Endothelial cell (in vitro differentiated cells): ENCODE measurements at places on chromosomes 4 and X. TPM values are rescaled to one million over a fixed set of nuclear protein-coding genes. Genes with fewer than 3 reads are reported as not detected.

DNA sequence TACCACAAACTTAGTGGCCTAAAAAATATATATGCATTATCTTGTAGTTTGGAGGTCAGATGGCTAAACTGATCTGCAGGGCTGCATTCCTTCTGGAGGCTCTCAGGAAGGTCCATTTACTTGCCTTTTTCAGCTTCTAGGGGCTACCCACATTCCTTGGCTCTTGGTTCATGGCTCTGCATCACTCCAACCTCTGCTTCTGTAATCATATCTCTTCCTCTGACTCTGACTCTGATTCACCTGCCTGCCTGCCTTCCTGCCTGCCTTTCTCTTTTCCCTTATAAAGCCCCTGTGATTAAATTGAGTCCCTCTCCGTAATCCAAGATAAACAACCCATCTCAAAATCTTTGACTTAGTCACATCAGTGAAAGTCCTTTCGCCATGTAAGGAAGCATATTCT, 25.0 kb upstream of the FRMPD4 start:
- no peaks in the 10 kb centered on the region for H3K4me1 ChIP-seq
- H3K4me3 ChIP-seq, result no peak overlapping the region
- H3K27ac ChIP-seq, result no peak overlapping the region

GRCh38 chr4:145781351-145781750, 101.4 kb downstream of the C4orf51 start:
- no peak for DNase-seq
- H3K4me3 ChIP-seq, result no peak overlapping the region
- no peak overlapping the region for H3K27ac ChIP-seq
- H3K27me3 ChIP-seq, result peaks cover 2% of the 10 kb centered on the region
- peaks cover 18% of the 10 kb centered on the region for H3K4me1 ChIP-seq
- H3K36me3 ChIP-seq, result peaks cover 20% of the 10 kb centered on the region

- no peak overlapping the region for H3K4me3 ChIP-seq
- no peak for DNase-seq
- H3K27me3 ChIP-seq, result no peaks in the 10 kb centered on the region
- H3K27ac ChIP-seq, result no peak overlapping the region
- peaks cover 11% of the 10 kb centered on the region for H3K36me3 ChIP-seq
- H3K4me1 ChIP-seq, result peaks cover 4% of the 10 kb centered on the region
These were observed 115.4 kb upstream of the NUDT6 start for GRCh38 chr4:123037804-123038203.

DNA sequence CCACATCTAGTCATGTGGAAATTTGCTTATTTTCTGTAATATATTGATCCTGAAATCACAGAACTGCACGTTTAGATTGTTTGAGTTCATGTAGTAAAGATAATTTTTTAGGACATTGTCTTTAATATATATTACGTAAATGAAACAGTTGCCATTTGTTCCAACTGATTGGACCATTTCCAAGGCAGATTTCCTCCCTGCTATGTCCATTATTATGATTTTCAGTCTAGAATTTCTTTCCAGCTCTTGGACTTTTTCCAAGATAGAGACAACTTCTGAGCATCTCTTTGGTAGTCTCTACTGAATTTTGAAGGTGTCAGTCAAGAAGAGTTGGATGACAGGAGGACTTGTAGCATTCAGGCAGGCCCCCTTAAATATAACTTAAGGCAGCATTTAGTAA, 94.6 kb downstream of the STIM2 start:
- no peak overlapping the region for H3K27ac ChIP-seq
- H3K27me3 ChIP-seq, result no peaks in the 10 kb centered on the region
- peaks cover 16% of the 10 kb centered on the region for H3K4me1 ChIP-seq
- peaks cover 8% of the 10 kb centered on the region for H3K36me3 ChIP-seq

DNA sequence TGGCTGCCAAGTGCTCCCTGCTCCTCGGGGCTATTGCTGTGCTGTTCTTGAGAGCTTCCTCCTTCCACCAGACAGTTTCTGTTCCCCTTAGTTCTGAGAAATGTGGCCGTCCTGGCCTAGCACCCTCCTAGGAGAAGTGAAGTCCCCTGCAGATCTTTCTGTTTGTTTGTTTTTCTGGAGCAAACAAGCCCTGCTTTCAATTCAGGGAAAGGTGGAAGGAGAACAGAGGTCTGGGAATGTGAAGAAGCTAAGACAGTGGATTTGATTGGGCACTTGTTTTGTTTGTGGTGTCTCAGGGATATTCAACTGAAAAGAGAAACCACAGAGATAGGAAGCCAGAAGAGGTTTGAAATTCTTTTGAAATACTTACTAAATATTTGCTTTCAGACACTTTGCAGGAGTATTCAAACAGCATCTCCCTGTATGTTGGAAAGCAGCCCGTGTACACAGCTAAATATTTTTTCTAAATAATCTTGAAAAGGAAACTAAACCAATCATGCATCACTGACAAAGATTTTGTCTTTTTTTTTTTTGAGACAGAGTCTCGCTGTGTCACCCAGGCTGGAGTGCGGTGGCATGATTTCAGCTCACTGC, 36.5 kb upstream of the PPM1K start:
- H3K27ac ChIP-seq, result no peak overlapping the region
- H3K4me1 ChIP-seq, result peaks cover 4% of the 10 kb centered on the region
- no peak overlapping the region for H3K4me3 ChIP-seq
- no peak for DNase-seq
- no peaks in the 10 kb centered on the region for H3K27me3 ChIP-seq

DNA sequence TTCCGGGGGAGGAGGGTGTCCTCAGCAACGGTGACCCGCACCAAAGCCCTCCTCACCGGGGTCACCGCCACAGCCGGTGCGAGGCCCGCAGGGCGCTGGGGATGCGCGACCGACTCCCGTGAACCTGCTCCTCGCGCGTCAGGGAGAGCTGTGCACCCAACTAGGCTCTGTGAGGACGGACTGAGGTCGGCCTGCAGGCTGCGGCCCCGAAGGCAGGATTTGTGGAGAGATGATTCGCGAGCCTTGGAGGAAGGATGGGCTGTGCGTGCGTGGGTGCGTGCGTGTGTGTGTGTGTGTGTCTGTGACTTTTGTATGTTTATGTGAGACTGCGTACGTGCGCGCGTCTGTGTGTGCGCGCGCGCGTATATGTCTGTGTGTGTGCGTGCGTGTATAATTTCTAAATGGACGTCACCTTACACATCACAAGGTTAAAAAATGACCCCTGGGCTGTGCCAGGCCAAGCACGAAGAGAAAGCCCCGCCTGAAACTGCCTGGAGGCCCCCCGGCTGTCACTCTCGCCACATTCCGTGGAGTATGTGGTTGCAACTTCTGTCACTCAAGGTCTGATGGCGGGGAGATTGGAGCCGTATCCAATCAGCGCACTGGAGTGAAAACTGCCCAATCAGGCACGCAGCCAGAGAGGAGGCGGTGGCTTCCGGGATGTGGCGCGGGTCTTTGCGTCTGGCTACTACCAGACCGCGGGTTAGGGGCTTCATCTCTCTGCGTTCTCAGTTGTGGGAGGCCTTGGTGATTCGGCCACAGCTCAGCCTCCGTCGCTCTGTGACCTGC, at the start of gene ZNF141:
TSS of gene ZNF141 (plus strand) at position 672 of the 789 bp plus-strand sequence. CDS start 170 bp downstream, outside the sequence.
- H3K4me1 ChIP-seq, result peaks cover 18% of the 10 kb centered on the region
- H3K36me3 ChIP-seq, result peaks cover 15% of the 10 kb centered on the region
- peaks cover 19% of the 10 kb centered on the region for H3K27me3 ChIP-seq

GRCh38 chrX:19673375-19674040, 158.2 kb upstream of the MAP3K15 start:
- no peaks in the 10 kb centered on the region for H3K36me3 ChIP-seq
- H3K27me3 ChIP-seq, result no peaks in the 10 kb centered on the region
- H3K4me1 ChIP-seq, result peaks cover 33% of the 10 kb centered on the region
- H3K27ac ChIP-seq, result peak overlapping the region; percentile 64
- DNase-seq, result no peak

- H3K4me1 ChIP-seq, result no peaks in the 10 kb centered on the region
- no peak overlapping the region for H3K27ac ChIP-seq
- peaks cover 2% of the 10 kb centered on the region for H3K27me3 ChIP-seq
These were observed 37.5 kb downstream of the PGRMC1 start for GRCh38 chrX:119273420-119274192.

DNA sequence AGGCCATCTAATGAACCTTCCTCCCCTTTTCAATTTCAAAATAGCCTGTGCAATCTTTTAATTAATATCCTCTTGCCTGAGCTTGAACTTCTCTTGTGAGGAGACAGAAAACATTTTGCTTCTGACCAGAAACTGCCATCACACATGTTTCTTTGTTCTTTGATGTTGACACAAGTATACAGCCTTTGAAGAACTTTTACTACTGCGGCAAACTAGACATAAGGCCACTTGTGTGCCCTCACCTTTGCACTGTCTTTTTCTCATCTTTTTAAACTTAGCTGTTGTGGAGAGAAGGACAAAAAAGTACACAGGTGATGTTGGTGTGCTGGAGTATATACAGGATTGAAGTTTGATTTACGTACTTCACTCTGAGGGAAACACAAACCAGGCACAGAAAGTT, 116.3 kb upstream of the C1GALT1C1 start:
- H3K36me3 ChIP-seq, result no peaks in the 10 kb centered on the region
- peaks cover 5% of the 10 kb centered on the region for H3K4me1 ChIP-seq
- no peak overlapping the region for H3K4me3 ChIP-seq
- H3K27ac ChIP-seq, result no peak overlapping the region
- DNase-seq, result no peak

- H3K36me3 ChIP-seq, result no peaks in the 10 kb centered on the region
- H3K4me1 ChIP-seq, result peaks cover 2% of the 10 kb centered on the region
- no peaks in the 10 kb centered on the region for H3K27me3 ChIP-seq
- peak; percentile 87 for DNase-seq
These were observed at the start of gene FSTL5 for GRCh38 chr4:162163892-162164759. Gene FSTL5, minus strand, starts transcription at chr4:162164000. Its CDS starts 52,604 bp downstream, at chr4:162111396.

DNA sequence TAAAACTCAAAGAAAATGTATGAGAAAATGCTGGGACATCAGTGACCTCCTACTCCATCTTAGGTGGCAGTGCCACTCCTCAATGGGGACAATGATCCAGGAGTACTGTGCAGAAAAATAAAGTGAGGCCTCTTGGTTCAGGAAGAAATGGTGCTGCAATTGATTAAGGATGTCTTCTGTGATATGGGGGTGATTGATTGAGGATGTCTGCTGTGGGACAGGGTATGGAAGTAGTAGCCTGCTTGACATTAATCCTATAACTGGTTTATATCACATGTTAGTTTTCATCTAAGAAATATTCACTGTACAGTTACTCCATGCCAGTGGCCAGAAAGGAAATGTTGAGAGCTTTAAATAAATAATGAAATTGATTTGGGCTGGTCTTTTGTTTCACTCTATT, 20.5 kb downstream of the OTOP1 start:
- H3K36me3 ChIP-seq, result no peaks in the 10 kb centered on the region
- no peak overlapping the region for H3K4me3 ChIP-seq
- DNase-seq, result no peak
- H3K27me3 ChIP-seq, result no peaks in the 10 kb centered on the region
- no peaks in the 10 kb centered on the region for H3K4me1 ChIP-seq
- H3K27ac ChIP-seq, result no peak overlapping the region

DNA sequence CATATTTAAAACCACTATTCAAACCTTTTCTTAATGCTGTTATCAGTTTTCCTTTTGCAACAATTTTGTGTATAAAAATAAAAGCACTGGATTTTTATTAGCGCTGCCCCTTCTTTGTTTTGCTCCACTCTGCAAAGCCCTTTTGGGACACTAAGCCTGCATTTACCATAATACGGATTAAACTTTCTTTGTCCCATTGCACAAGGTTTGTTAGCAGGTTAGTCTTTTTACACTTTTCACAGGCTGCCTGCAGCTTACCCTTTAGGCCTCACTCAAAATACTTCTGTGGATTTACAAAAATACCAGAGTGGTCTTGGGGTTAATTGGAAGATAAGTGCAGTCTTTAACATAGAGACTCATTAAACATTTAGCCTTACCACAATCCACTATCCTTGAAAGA, 35.7 kb upstream of the MAB21L2 start:
- H3K27me3 ChIP-seq, result no peaks in the 10 kb centered on the region
- H3K36me3 ChIP-seq, result no peaks in the 10 kb centered on the region
- no peak overlapping the region for H3K4me3 ChIP-seq

GRCh38 chrX:154599531-154599930, 14.6 kb downstream of the CTAG1A start:
- peaks cover 2% of the 10 kb centered on the region for H3K27me3 ChIP-seq
- H3K4me3 ChIP-seq, result no peak overlapping the region
- no peak overlapping the region for H3K27ac ChIP-seq

RUFY3 gene
- 72.6 TPM for total RNA-seq

- H3K4me3 ChIP-seq, result no peak overlapping the region
- peaks cover 65% of the 10 kb centered on the region for H3K4me1 ChIP-seq
- no peak for DNase-seq
- no peaks in the 10 kb centered on the region for H3K36me3 ChIP-seq
These were observed 580.6 kb downstream of the INPP4B start for GRCh38 chr4:142265536-142265935.

DNA sequence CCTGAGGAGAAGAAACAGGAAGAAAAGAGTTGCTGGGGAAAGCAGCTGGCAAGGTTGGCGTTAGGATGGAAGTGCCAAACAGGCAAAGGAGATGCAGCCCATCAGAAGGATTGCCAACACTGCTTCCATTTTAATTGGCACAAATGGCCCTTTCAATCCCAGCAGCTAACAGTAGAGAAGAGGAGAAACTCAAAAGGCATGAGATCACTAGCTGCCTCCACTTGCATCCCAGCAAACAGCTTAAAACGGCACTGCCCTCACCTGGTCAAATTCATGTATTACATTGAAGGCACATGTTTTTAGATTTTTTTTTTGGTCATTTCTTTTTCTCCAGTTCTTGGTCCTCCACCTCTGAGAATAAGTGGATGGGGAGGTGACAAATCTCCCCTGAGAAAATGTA, 14.9 kb upstream of the LOC101059915 start:
- peak; percentile 54 for DNase-seq
- H3K27ac ChIP-seq, result no peak overlapping the region
- H3K4me3 ChIP-seq, result no peak overlapping the region
- no peaks in the 10 kb centered on the region for H3K36me3 ChIP-seq
- H3K4me1 ChIP-seq, result no peaks in the 10 kb centered on the region
- no peaks in the 10 kb centered on the region for H3K27me3 ChIP-seq

DNA sequence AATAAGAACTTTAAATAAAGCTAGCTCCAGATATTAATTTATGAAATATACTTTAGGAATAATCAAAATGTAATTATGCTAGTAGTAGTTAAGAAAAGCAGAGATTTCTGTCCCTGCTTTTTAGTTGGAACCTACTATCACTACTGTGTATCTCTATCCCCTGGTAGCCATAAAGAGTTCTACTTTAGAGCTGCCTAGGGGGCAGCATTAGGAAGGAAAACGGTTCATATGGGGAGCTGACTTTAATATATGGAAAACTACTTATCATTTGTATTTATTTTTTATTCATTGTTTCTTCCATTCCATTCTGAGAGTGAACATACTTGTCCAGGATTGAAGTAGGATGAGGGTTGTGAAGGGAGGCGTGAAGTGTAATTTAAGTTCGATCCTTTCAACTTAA, 40.9 kb downstream of the CPEB2 start:
- DNase-seq, result no peak
- H3K4me3 ChIP-seq, result no peak overlapping the region
- H3K36me3 ChIP-seq, result no peaks in the 10 kb centered on the region
